GM18507 (cell line): ENCODE measurements at places on chromosomes 4 and X.
A peak's percentile ranks its signal among the peaks of the same experiment; 100 is the strongest.

DNA sequence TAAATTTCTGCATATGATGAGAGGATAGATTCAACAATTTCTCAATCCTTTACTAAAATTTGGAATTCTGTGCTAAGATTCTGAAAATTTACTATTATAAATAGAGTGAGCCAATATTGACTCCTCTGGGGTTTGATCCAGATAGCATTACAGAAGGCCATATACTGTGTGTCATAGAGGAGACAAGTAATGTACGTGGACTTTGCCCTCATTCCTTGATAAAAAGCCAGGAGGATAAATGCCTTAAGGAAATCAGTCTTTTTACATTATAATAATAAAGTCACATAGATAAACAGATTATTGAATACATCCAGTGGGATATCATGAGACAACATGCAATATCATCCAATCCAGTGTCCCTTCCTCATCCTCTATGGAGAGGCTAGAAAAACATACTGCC is 188.0 kb upstream of the HDX start:
- no peak for DNase-seq

DNA sequence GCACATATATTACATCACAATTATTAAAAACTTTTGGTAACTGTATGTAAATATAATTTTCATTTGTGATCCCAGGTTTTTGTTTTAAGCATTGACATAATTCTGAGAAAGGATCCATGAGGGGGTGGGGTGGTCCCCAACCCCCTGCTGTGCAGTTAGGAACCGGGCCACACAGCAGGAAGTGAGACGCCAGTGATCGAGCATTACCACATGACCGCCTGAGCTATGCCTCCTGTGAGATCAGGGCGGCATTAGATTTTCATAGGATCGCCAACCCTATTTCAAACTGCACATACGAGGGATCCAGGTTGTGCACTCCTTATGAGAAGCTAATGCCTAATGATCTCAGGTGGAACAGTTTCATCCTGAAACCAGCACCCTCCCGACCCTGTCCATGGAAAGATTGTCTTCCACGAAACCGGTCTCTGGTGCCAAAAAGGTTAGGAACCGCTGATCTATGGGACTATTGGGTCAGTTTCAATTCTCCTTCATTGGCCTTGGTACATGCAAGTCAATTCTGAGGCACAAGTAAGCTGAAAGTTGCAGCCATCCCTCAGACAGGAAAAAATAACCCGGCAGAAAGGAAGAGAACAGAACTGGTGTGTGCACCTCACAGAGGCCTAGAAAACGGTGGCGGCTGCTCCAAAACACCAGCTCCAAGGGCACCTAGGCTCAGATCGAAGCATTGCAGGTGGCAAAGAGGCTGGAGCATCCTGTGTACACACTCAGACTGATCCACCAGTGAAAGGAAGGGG is 7.0 kb upstream of the TMSB4X start:
- no peak for DNase-seq

DNA sequence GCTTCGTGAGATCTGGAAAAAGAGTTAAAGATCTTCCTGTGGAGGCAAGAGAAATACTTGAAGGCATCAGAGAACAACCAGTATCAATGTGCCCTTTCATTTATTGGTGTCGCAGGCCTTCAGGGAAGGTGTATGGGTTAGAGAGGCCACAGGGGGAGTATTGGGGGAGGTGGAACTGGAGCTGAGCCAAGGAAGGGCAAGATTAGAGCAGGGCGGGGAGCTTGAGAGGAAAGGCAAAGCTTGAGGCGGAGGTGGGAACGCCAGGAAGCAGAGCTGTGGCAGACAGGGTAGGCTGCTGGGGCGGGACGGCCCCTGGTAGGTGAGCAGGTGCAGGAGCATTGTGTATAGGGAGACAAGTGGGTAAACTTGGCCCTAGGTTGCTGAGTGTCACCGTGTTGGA is 329.9 kb downstream of the ARHGAP10 start:
- no peak for DNase-seq

DNA sequence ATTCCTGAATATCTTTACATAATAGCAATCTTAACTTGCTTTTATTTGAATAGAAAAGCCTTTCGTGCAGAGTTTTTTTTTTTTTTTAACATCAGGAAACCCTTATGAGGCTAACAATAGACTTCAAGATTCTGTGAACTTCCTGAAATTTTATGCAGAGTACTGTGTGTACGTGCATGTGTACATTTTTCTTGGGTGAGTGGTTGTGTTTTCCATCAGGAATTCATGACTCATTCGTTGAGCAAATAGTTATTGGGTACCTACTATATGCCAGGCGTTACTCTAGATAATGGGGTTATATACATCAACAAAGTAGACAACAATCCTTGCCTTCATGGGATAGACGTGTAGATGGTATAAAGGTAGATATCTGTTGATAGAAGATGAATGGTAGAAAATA is 59.1 kb downstream of the MRPL1 start:
- no peak for DNase-seq

- no peak for DNase-seq
These were observed 63.0 kb upstream of the SLC10A4 start for GRCh38 chr4:48420144-48420543.

DNA sequence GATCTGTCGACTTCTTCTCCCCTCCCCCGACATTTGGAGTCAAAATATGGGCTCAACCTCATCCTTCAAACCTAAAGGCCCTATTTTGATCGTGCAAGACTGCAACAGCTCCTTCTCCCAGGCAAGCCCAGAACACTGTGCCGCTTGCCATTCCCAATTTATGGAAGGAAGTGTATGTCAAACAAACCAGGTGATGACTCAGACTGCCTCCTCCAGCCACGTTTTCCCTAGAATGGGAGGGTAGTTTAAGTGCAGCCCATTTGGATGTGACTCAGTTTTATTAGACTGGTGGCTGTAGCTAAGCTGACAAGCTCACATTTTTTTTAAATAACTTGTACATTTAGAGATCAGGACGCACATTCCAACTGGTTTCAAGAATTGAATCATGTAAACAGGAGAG is 570.4 kb upstream of the DIPK2B start:
- no peak for DNase-seq

- no peak for DNase-seq
These were observed 55.9 kb upstream of the ANTXR2 start for GRCh38 chr4:80128941-80129340.

DNA sequence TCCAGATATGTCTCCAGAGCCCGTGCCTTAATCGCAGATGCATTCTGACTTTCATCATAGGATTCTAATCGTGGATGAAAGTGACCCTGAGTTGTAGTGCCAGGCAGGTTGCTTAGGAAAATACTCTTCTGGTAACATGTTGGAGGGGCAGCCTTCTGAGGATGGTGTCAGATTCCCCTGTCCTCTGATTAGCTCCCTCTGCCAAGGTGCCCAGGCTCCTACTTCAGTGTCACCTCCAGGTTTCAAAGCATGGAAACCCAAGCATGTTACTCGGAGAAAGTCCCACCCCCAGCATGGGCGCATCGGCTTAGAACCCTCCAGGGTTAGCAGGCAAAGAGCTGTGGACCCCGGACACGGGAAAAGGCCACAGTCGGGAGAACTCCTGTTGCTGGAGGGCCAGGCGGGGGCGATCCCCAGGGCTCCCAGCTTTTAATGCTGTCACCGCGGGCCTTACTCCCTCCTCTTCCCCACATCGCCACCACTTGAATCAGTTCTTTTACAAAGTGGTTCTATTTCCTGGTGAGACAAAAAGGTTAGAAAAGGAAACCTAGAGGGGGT is 44.5 kb downstream of the TRIM2 start:
- DNase-seq, result no peak

- no peak for DNase-seq
These were observed 63.5 kb downstream of the GEMIN8 start for GRCh38 chrX:13966071-13966792.

- DNase-seq, result peak; percentile 55
These were observed 5.6 kb downstream of the PNCK start for GRCh38 chrX:153667956-153668396.

DNA sequence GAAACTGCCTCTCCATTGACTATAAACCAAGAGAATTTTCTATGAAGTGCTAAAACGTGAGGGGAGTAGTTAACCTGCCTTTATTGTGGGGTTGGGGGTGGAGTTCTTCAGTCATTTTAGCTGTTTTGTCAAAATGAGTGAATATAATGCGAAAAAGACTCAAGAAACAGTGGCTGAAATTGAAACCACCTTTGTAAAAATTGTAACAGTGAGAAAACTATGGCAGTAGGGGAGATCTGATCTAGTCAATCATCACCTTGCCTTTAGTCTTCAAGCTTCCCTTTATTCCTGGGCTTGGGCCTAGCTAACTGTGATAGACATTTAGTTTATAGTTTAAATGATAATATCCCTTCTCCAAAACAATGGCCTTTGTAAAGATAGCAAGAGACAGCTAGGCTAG is 1927.3 kb downstream of the STIM2 start:
- no peak for DNase-seq

GRCh38 chr4:18077808-18078207 is 56.3 kb upstream of the LCORL start:
- DNase-seq, result no peak

DNA sequence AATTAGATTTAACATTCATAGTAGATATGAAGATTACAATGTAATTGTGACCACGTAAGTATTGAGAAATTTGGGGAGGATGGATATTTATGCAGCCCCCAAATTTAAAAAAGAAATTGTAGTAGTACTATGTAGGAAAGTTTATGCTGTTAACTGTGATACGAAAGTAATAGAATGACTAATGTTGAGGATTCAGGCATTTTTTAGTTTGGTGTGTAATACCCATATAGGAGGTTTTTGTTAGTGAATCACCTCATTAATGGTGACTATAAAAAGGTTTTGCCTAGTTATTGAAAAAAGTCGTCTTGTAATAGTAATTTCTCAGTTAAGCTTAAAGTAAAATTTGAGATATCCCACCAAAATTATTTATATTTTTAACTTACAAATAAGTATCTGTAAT is 67.2 kb downstream of the SMARCAD1 start:
- DNase-seq, result no peak

- DNase-seq, result no peak
These were observed 47.0 kb upstream of the SCOC start for GRCh38 chr4:140326395-140326993.

DNA sequence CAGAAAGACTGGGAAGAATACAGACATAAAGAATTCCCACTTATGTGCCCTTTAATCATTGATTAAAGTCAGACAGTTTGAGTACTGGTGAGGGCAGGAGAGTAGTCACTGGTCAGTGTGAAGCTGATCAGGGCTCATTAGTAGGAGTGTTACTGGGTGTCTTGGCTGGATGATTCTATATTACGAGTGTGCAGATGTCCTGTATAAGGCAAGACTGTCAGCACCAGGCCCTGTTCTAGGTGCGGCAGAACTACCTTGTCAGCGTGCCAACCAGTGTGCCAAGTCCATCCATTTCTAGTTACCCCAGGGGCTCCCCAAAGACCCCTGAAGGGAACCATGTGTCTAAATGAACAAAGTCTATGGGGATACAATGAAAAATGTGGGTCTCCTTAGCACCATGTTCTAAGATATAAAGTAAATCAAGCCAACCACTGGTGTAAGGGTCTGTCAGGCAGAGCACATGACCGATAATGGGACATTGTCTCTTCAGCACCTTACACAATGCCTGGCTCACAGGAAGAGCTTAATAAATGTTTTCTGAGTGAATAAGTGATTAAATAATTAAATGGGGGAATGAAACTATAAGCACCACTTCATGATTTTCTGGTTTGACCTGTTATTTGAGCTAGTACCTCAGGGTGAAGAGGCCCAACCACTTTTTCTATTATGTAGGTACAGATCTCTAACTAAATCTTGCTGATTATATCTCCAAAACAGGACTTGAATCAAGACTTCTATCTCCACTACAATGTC is 205.0 kb downstream of the CAMK2D start:
- no peak for DNase-seq

- DNase-seq, result no peak
These were observed 150.9 kb downstream of the ENPP6 start for GRCh38 chr4:184066584-184067300.

DNA sequence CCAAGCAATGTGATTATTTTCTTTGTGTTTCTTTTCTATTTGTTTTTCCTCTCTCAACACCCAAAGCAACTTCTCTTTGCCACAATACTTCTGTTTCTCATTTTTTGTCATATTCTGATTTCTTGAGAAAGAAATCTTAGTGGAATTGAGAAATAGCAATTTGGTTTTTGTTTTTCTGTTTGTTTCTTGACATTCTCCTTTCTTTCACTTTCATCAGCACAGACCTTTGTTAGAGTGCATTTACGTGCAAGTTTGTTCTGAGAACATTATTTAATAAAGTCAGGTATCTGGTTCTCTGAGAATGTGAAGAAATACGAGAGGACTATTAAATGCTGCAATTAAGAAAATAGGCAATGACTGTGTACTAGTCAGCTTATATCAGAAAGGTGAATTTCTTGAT is 608.1 kb upstream of the AADAT start:
- DNase-seq, result no peak
